ENCODE measurements at places on chromosomes 12 and 14.

DNA sequence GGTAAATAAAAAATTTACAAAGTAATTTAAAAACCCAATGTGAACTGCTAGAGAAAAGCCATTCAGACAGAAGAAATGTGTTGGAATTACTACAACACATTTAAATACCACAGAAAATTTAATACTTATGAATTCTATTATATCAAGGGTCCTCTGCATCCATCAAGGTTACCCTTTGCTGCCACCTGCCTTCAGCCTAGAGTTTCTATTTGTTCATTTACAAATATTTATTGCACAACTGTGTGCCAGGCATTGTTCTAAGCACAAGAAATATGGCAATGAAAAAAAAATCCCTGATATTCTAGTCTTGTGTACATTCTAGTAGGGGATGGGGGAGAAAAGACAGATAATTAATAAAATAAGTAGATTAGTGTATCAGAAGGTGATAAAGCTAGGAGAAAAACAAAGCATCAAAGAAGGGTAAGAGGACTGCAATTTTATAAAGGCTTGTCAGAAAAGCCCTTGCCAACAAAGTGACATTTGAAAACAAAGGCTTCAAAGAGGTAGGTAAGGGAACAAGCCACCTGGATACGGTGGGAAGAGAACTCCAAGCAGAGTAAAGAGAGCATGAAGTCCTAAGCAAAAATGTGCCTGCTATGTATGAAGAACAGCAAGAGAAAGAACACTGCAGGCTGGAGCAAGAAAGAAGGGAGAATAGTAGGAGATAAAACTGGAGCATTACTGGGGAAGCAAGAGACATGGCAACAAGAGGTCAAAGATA, 59.1 kb upstream of the SLC6A13 start:
- DNase-seq: no peak

- no peak for DNase-seq
These were observed 130.5 kb downstream of the ACSS3 start for GRCh38 chr12:81208187-81208911.

DNA sequence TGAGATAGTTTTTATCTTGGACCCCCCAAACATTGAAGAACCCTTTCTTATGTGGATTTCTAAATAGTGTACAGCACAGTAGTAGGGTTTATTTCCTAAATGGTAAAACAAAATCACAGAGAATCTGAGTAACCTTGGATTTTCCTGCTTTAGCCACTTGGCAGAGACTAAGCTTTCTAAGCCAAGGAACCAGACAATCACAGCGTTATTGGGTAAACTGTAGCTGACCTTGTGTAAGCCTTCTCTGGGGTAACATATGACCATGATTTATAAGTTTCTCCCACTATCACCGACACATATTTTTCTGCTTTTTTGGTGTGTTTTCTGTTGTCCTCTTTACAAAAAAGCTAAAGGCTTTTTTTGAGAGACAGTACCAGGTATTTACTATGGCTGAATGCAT, 136.3 kb upstream of the PZP start:
- no peak for DNase-seq

- no peak for DNase-seq
These were observed 8.3 kb upstream of the GPR162 start for GRCh38 chr12:6813363-6813762.

GRCh38 chr12:12534975-12535374, 27.7 kb downstream of the DUSP16 start:
- DNase-seq: no peak

Measured in activated naive CD8-positive, alpha-beta T cell treated with anti-CD3 and anti-CD28 coated beads, Interleukin-2, amount 50 U/mL, for 16 hours (primary cell).